ENCODE measurements at places on chromosomes 3 and 15. TPM values are rescaled to one million over a fixed set of nuclear protein-coding genes. Genes with fewer than 3 reads are reported as not detected.

GRCh38 chr3:195537995-195538394, 5.1 kb downstream of the PPP1R2 start:
- H3K4me1 ChIP-seq: peaks cover 71% of the 10 kb centered on the region
- DNase-seq: no peak
- no peaks in the 10 kb centered on the region for H3K27me3 ChIP-seq
- peak overlapping the region; percentile 98 for H3K27ac ChIP-seq

- peaks cover 100% of the 10 kb centered on the region for H3K36me3 ChIP-seq
- H3K27ac ChIP-seq: no peak overlapping the region
- no peak overlapping the region for H3K4me3 ChIP-seq
- DNase-seq: no peak
- H3K27me3 ChIP-seq: no peaks in the 10 kb centered on the region
Measured at GRCh38 chr3:9468460-9468859, 71.0 kb downstream of the SETD5 start.

The CCDC54 gene
- total RNA-seq: not detected

The HPS3 gene
- 3.5 TPM for total RNA-seq

DNA sequence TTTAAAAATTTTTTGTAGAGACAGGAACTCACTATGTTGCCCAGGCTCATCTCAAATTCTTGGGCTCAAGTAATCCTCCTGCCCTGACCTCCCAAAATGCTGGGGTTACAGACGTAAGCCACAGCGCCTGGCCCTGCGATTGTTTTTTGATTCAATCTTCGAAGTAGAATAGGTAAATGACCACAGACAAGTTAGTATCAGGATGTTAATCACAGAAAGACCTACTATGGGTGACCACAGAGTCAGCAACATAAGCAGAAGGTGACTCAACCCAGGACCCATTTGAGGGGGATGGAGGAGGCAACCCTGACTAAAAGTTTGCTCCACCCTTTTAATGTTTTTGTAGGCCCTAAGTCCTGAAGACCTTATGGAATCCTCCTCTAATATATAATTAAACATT, 10.0 kb upstream of the USP3 start:
- H3K27ac ChIP-seq: no peak overlapping the region
- DNase-seq: no peak
- H3K4me1 ChIP-seq: no peaks in the 10 kb centered on the region
- H3K36me3 ChIP-seq: no peaks in the 10 kb centered on the region

Measured in psoas muscle (tissue), 8 donors.